ENCODE measurements at places on chromosomes 16 and 17.

DNA sequence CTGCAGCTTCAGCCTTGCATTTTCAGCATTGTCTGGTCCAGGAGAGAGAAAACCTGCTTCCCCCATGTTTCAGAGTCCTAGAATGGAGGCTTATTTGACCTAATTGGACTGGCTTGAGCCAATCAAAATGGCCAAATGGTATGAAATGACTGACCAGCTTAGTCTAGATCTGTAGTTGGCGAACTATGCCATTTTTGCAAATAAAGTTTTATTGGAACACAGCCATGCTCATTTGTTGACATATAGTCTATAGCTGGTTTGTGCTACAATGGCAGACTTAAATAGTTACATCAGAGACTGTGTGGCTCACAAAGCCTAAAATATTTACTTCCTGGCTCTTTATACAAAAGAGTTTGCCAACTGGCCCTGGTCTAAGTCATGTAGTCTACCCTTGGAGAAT lies 180.8 kb downstream of the HS3ST3B1 start:
- no peak for DNase-seq

DNA sequence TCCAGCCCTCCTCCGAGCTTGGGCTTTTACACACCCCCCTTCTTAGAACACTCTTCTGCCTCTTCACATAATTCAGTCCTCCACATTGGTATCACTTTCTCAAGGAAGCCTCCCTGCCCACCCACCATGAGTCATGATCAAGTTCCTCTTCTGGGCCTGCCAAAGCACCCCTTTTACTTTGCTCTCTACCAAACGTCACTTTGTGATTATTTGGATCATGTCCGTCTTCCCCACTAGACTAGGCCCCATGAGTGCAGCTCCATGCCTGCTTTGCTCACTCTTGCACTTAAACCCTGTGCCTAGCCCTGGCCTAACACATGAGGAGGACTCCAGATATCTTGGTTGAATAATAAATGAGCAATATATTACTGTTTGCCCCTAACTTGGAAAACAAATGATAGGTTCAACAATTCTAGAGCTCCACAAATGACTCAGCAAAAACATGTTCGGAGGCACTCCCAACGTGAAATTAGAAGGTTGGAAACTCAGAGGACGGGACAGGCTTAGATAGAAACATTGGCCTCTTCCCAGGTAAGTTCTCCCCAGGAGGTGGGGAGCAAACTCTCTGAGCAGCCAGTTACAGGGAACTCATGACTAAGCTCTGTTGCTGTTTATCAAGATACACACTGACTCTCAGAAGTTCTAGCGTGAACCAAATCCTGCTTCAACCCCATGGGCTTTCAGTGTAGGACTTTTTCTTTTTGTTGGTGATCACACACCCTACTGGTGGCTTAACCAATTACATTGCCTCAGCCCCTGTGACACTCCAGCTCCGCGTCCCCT lies 28.3 kb downstream of the G6PC1 start:
- DNase-seq: peak; percentile 93

DNA sequence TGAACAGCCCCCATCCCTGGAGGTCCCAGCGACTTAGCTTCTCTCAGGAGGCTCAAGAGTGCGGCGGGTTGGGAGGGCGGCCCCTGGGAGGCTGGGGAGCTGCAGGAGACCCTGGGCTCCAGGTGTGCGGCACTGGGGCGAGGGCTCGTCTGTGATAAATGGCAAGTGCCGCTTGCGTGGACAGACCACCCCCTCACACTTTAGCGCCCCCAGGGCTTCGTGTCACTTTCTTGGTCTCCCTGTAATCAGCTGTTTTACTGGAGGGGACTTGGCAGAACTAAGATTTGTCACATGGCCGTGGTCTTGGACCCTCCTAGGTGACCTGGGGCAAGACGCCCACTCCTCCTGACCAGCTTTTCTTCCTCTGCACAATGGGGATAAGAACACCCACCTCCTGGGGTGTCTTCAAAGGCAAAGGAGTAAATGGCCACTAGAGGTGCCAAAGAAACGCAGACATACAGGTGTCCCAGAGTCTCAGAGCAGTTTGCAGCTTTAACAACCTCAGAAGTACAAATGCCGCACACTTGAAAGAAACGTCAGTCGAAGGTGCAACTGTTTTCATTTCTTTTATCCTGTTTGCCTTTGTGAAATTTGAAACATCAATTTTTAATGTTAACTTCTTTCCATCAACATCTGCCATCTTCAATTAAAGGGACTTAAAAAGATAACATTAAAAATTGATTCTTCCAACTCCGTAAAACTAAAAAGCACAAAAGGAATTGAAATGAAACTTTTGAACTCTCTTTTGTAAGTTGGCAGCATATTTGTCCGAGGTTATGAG lies 946 bp downstream of the OSGIN1 start:
- peak; percentile 27 for DNase-seq

DNA sequence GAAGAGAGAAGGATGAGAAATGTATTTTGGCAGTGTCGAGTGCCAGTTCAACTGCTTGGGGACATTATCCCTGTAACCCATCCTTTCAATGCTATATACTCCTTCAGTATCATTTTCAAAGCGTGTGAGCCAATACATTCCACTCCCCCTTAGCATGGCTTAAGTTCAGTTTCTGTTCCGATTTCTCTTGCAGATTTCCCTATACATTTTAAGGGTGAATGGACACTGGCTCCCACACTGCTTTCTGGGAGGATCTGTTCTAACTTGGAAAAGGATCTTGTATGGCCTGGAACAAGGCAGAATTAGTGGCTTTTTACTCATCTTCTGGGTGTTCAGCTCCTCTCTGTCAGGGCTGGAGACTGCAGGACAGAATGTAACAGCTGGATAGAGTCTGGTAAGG lies 333.8 kb downstream of the HAPSTR1 start:
- DNase-seq: no peak

DNA sequence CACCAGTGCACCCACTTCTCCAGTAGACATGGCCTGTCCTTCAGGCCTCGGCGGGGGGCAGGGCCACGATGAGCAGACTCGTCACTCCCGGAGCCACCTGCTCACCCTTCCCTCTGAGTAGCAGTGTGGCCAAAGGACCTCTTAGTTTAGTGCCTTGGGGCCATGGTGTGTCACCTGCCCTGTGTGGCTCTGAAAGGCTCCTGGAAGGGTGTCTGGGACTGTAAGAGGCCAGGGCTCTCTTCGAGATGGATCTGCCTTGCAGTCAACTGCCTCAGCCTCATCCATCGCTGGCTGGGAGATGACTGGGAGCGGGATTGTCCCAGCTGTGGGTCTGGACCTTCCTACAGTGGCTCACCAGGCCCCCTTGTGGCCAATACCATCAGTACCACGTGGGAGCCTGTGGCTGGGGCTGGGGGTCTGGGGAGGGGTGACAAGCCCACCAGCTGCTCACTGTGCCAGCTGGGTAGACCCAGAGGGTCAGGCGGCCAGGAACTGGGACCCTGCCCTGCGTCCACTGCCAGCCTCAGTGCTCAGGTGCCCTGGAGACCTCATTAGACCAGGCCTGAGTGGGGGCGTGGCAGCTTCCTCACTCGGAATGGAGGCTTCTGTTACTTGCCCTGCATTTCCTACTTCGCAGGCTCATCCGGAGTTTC lies 133.4 kb downstream of the OR1D5 start:
- no peak for DNase-seq

GRCh38 chr17:3723188-3723555 lies 531 bp upstream of the HASPIN start:
- no peak for DNase-seq

DNA sequence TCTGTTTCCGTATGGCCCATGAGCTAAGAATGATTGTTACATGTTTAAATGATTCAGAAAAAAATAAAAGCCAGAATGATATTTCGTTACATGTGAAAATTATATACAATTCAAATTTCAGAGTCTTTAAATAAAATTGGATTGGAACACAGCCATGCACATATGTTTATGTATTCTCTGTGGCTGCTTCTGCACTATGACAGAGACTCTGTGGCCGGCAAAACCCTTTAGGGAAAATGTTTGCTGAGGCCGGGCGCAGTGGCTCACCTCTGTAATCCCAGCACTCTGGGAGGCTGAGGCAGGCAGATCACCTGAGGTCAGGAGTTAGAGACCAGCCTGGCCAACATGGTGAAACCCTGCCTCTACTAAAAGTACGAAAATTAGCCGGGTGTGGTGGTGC lies 15.9 kb upstream of the CDC42EP4 start:
- no peak for DNase-seq

DNA sequence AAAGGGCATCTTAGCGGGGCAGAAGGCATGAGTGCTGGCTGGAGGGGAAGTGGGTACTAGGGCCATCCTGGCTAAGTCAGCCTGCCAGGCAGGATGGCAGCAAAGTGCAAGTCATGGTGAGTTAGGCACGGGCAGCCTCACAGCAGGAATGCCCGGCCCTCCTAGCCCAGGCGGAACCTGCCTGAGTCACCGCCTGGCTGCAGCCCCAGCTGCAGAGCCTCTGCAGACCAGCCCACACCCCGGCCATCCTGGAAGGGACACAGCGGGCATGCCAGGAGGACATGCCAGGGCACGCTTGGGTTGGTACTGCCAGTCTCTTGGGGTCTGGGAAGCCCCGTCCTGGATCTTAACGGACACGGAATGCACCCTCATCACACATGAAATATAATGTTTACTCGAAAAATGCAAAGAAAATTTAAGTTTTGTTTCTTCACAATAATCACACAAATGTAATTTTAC lies 5.0 kb upstream of the ALDH3A1 start:
- peak; percentile 85 for DNase-seq

GRCh38 chr17:35742896-35743477 lies 10.1 kb downstream of the GAS2L2 start:
- DNase-seq: no peak

DNA sequence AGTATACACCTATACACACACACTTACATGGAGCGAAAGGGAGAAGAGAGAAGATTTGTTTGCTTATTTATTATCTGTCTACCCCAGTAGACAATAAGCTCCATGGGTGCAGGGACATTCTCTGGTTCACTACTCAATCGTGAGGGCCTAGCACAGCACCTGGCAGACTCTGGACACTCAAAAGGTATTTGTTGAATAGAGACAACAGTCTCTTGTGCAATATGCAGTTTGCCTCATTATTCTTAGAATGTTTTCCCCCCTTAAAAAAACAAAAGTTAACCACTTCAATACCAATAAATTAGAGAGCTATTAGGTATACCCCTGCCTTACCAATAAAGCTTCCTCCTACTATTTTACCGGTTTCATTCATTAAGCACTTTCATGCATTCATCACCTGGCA lies 2.0 kb downstream of the AKAP10 start:
- no peak for DNase-seq

DNA sequence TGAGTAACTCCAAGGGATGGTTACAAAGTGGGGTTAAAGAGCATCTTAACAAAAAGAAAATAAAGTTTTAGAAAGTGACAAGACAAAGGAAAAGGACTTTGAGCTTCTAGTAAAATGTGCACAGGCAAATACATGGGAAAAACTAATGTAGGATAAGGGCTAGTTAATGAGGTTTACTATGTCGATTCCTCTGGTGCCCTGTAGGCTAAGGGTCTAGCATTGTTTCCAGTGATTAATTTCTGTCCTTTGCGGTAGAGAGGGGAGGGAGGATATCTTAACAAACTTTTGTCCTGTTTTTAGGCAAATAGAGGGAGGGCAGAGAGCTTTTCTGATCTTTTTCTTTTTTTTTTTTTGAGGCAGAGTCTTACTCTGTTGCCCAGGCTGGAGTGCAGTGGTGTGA lies 96.6 kb upstream of the SIAH1 start:
- DNase-seq: no peak

GRCh38 chr17:15263206-15263579 lies 1.9 kb downstream of the PMP22 start:
- DNase-seq: peak; percentile 8

- no peak for DNase-seq
Measured at GRCh38 chr17:77531641-77532040, 390.9 kb downstream of the SEC14L1 start.

DNA sequence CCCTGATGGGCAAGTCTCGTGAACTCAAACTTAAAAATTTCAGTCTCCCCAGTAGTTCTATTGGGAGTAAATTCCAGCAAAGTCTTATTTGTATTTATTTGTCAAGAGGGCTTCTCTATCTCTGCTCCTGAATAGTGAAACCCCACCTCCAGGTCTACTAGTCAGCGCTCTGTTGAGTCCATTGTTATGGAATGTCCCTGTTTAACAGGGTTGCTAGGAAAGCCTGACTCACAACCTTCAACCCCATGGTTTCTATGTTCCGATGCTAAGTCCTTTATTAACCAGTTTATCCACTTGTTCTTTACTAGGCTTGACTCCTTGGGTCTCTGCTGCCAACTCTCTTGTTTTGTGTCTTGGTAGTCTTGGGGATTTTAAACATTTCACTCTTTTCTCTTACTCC lies 250.7 kb upstream of the MYOCD start:
- DNase-seq: no peak

- DNase-seq: no peak
Measured at GRCh38 chr16:10589109-10589508, 8.7 kb upstream of the EMP2 start.
